Gastroesophageal sphincter (tissue), 4 donors: ENCODE measurements at places on chromosomes 2 and 18.

GRCh38 chr2:26672112-26672817 is 20.3 kb upstream of the KCNK3 start:
- no peak for ATAC-seq

DNA sequence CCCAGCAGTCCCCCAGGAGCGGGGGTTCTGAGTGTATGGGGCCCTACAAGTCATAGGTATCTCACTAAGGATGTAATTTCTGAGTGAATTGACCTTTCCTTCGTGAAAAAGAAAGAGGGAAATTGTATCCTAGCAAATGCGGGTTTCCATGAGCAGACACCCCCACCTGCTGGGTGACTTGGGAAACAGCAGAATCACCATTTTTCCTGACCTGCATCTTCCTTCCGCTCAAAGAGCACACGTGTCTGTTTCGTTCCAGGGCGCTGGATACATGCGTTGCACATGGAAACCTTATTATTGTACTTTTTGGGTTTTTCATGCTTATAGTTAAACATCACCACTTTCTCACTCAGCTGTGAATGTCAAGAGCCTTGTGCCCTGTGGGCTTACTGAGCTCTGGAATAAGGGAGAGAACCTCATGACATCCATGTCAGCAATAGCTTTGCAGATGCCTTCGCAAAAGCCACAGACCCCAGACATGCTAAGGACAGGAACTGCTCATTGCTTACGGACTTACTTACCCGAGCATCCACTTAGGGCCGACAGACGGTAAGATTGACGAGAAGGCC is 132.8 kb downstream of the TPO start:
- ATAC-seq: no peak

DNA sequence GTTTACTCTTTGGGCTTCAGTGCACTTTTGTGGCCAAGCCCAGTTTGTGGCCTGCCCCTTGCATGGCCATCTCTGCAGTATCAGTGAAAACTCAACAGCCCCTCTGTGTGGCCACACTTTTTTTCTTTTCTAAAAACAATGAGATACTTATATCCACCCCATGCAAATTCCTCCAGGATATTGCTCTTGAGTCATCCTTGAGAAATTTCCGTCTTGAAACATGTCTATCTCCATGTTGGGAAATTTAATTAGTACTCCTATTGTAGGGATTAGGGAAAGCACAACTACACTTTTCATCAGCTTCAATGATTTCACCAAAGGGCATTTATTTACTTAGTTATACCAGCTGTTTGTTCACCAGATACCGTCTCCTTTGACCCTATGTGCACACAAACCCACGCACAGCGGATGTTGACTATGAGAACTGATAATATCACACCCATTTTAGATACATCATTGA is 993.1 kb downstream of the TSN start:
- no peak for ATAC-seq

GRCh38 chr2:124193706-124194105 is 168.6 kb downstream of the CNTNAP5 start:
- ATAC-seq: no peak

- no peak for ATAC-seq
Observed at GRCh38 chr2:19312949-19313348, 45.5 kb downstream of the OSR1 start.

GRCh38 chr2:230731512-230731911 is 18.9 kb downstream of the CAB39 start:
- no peak for ATAC-seq

- peak; percentile 78 for ATAC-seq
Observed at GRCh38 chr2:172995323-172996244, 80.1 kb upstream of the MAP3K20 start.

GRCh38 chr2:1400943-1401735 is 12.1 kb upstream of the TPO start:
- ATAC-seq: no peak

DNA sequence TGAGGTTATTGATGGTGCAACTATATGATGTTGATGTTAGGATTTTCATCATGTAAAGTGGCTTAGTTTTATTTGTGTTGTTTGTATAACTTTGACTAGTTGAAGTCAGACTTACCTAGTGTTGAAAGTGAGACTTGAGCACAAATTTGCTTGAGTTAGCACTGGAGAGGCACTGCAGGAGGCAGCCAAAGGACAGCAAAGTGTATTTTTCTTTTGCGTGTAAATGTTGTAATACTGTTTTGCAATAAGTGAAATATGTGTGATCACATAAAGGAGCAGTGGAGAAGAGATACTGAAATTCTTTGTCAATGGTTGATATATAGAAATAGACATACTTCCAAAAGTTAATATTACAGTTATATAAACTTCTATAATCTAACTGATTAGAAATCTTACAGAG is 332.0 kb upstream of the RAB12 start:
- ATAC-seq: no peak

DNA sequence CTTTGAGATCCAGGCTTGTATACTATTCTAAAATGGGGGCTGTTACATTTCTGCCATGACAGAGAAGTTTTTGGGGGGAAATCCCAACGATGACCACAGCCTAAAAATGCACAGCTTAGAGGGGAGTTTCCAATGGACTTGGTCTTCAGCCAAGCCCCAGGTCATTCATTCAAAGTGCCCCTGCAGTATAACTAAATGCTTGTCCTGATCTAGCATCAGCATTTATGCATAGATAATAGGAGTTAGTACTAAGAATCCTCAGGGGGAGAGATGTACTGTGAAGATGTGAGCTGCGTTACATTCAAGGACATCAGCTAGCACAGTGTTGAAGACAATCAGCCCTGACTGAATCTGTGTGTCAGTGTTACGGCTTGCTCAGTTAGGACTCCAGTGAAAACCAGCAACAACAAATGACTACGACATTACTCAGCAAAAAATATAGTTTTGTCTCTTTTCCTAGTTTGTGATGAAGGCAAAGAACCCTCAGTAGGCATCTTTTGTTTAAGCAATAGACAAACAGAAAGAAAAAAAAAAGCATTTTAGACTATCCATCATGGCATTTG is 160.9 kb downstream of the ZEB2 start:
- ATAC-seq: no peak

- ATAC-seq: peak; percentile 61
Observed at GRCh38 chr18:31977270-31977872, 34.4 kb upstream of the TRAPPC8 start.

- no peak for ATAC-seq
Observed at GRCh38 chr2:238456970-238457926, 30.5 kb downstream of the ASB1 start.

- ATAC-seq: no peak
Observed at GRCh38 chr2:28505361-28505760, 9.5 kb downstream of the PLB1 start.

GRCh38 chr2:14621114-14621513 is 11.4 kb upstream of the LRATD1 start:
- ATAC-seq: no peak

- no peak for ATAC-seq
Observed at GRCh38 chr2:20159411-20160070, 65.4 kb downstream of the SDC1 start.

- ATAC-seq: no peak
Observed at GRCh38 chr2:187871506-187871905, 317.3 kb upstream of the TFPI start.

DNA sequence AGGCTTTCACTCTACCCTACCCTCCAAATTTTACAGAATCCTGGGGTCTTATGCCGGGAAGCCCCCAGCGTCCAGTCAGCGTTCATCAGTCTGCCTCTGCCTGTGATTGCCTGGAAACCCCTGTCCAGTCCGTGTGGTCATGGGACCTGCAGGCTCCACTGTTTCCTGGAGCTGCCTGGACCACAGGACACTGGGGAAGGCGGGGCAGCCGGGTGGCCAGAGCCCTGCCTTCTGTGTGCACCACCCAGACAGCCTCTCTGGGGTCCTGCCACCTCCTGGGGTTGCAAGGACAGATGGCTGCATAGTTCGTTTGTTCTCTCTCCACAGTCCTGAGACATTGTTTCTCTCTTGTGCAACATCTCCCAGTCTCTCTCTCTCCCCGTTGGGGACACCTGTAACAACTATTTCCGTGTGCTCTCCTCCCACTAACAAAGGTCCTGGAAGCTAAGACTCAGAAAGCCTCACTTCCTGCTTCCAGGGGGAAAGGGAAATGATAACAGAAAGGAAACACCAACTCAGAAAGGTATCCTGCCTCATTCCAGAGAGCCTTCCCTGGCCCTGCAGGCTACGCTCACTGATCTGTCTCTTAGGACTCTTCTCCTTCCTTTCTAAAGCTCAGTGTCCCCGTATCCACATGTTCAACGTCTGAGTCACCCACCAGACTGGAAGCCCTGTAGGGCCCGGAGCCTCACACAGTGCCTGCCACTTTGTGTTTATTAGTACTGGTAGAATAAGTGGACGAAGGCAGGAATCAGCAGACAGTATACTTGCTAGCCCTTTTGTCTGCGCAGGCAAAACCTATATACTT is 192.8 kb upstream of the RAB12 start:
- no peak for ATAC-seq

- ATAC-seq: no peak
Observed at GRCh38 chr2:218006741-218007140, 3.9 kb upstream of the TNS1 start.

GRCh38 chr18:79772865-79773696 is 24.7 kb upstream of the KCNG2 start:
- no peak for ATAC-seq

DNA sequence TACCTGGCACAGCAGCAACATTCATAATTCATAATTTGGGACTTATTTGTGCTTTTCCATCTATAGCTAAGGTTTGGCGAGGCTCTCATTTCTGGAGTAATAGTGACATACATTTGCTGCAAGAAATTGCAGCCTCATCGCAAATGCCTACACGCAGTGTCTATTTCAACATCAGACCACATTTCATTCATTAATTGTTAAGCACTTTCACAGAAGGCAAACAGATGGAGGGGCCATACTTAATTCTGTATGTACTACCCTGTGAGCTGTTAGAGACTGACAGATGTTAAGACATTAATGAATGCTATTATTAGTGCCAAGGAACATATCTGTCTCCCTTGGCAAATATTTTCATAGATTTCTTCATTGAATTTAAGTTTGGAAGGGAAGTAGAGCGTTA is 125.7 kb downstream of the UXS1 start:
- ATAC-seq: no peak

DNA sequence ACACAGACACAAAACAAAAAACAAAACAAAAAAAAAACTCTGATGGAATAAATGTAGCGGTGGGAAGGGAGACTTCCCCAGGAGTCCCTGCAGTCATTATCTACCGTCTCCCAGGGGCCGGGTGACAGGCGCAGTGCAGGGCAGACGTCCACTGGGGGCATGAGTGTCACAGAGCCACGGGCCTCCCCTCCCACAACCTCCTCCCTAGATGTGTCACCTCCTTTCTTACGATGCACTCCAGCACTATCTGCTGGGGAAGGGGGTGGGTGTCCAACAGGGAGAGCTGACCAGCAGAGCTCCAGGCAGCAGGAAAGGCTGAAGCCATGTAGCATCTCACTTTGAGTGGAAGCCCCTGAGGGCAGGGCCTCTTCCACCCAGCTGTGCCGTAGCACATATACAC is 84.5 kb downstream of the LONRF2 start:
- ATAC-seq: no peak

DNA sequence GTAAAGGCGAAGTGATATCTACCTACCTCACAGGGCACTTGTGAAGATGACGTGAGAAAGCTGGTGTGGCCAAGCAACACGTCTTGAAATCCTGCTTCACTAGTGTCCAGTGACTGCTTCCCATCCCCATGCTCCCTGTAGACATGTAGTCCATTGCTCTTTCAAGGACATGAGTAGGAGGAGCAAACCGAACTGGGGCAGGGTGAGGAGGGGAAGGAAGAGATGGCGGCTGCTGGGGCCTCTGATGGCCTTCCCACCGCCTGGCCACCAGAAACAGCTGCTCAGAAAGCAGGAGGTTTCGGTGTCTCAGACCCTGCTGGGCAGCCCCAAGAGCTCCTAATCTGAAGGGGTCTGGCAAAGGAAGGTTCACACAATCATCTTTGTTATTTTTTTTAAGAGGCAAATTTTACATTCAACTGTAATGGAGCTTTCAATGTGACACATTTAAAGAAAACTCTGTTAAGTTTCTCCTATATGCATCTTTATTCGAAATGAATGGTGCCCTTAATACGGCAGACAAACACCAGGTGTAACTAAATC is 14.7 kb downstream of the CPLX4 start:
- ATAC-seq: no peak

- no peak for ATAC-seq
Observed at GRCh38 chr2:28168376-28168775, 224.3 kb upstream of the FOSL2 start.

GRCh38 chr2:45860136-45861121 is 209.0 kb downstream of the PRKCE start:
- ATAC-seq: peak; percentile 73

- ATAC-seq: no peak
Observed at GRCh38 chr2:199606193-199606780, 148.5 kb upstream of the SATB2 start.

GRCh38 chr2:147500819-147501395 is 343.9 kb upstream of the ACVR2A start:
- ATAC-seq: no peak

GRCh38 chr2:99883358-99883757 is 259.0 kb downstream of the AFF3 start:
- ATAC-seq: no peak

DNA sequence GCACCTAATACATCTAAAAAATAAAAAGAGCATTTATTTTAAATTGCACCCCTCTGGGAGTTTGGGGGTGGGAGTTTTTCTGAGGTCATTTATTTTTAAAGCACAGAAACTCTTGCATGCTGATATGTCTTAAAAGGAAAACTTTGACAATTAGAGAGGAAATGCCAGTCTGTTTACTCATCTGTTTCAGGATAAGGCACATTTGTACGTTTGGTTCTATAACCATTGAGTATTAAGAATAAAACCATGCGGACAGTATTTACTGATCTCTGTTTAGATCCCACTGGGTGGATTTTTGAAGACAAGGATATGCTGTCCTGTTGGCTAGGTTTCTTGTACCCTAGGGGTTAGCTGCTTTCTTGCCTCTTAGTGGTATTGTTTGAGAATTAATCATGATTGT is 122.9 kb downstream of the TANC1 start:
- ATAC-seq: no peak

GRCh38 chr2:135635212-135635835 is 104.0 kb downstream of the R3HDM1 start:
- ATAC-seq: no peak

DNA sequence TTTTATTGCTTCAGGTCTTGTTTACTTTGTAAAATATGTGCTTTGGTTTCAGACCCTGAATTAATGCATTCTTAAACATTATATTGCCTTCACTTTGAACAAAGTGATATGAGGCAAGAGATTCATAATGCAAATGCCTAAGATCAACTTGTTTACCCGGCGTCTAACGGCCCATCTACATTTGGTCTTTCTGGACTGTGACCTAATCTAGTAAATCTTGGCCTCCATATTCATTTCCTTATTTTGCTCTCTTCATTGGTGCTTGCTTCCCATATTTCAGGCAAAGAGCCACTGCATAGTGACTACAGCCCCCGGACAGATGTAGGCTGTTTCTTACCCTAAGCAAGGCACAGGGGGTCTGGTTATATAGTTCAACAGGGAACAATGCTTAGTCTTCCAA is 53.0 kb upstream of the SLC39A10 start:
- ATAC-seq: no peak
